Left lobe of liver (tissue), 2 donors: ENCODE measurements at places on chromosomes 1 and 21. TPM values are rescaled to one million over a fixed set of nuclear protein-coding genes. Genes with fewer than 3 reads are reported as not detected.

The ARHGAP30 gene
- 4.0 TPM for total RNA-seq

The SYT6 gene
- 0.08 TPM for total RNA-seq

The NT5C1A gene
- not detected for total RNA-seq

The TFF3 gene
- 4.1 TPM for total RNA-seq

The TARDBP gene
- total RNA-seq: 59.1 TPM

The THBS3 gene
- total RNA-seq: 16.8 TPM

The LZIC gene
- 12.7 TPM for total RNA-seq

The CELF3 gene
- not detected for total RNA-seq

The AMY1A gene
- not detected for total RNA-seq

The PIK3R3 gene
- 3.1 TPM for total RNA-seq

The WNT3A gene
- total RNA-seq: not detected

The C1orf116 gene
- total RNA-seq: 0.55 TPM

The SLC26A9 gene
- 0.05 TPM for total RNA-seq

The DYNLT5 gene
- 0.28 TPM for total RNA-seq

The PSMB4 gene
- total RNA-seq: 135 TPM

The TMEM9 gene
- 41.2 TPM for total RNA-seq

The KANK4 gene
- total RNA-seq: 2.4 TPM

The S100B gene
- total RNA-seq: not detected

The C1orf210 gene
- 2.6 TPM for total RNA-seq

The ACTL8 gene
- total RNA-seq: not detected

The TIAM1 gene
- total RNA-seq: 6.4 TPM

The FTCD gene
- 668 TPM for total RNA-seq

The OR2T2 gene
- total RNA-seq: not detected

The ZBTB40 gene
- total RNA-seq: 6.7 TPM

The ADAMTS5 gene
- total RNA-seq: 0.48 TPM

The PCP4 gene
- total RNA-seq: not detected

The MX2 gene
- 0.75 TPM for total RNA-seq

The SMPDL3B gene
- 0.50 TPM for total RNA-seq

The ATF3 gene
- 2.6 TPM for total RNA-seq

The BEND5 gene
- total RNA-seq: 0.20 TPM

The GART gene
- total RNA-seq: 31.7 TPM

The CRYAA gene
- not detected for total RNA-seq

The FCRL4 gene
- total RNA-seq: not detected

The KPNA6 gene
- total RNA-seq: 32.2 TPM

The EPS15 gene
- total RNA-seq: 26.1 TPM

The C8A gene
- total RNA-seq: 302 TPM

The ADGRB2 gene
- not detected for total RNA-seq

The TEDDM1 gene
- total RNA-seq: not detected

The MYCBP gene
- 10.9 TPM for total RNA-seq

The GJA4 gene
- 12.5 TPM for total RNA-seq

The EXOSC10 gene
- 17.2 TPM for total RNA-seq

The PAQR6 gene
- 3.3 TPM for total RNA-seq

The RXFP4 gene
- total RNA-seq: not detected

The IRF6 gene
- 30.0 TPM for total RNA-seq

The GRHL3 gene
- 0.40 TPM for total RNA-seq

The KRTAP7-1 gene
- not detected for total RNA-seq

The CFHR3 gene
- 279 TPM for total RNA-seq

The CGN gene
- 51.4 TPM for total RNA-seq

The LCK gene
- total RNA-seq: 1.2 TPM

The SPRR2G gene
- not detected for total RNA-seq

The CD52 gene
- total RNA-seq: 3.0 TPM

The RALGPS2 gene
- 24.6 TPM for total RNA-seq

The KCNA3 gene
- total RNA-seq: 0.43 TPM

The PRAMEF6 gene
- not detected for total RNA-seq
